CD8-positive, alpha-beta T cell (primary cell): ENCODE measurements at places on chromosomes 4 and X. TPM values are rescaled to one million over a fixed set of nuclear protein-coding genes. Genes with fewer than 3 reads are reported as not detected.
A peak's percentile ranks its signal among the peaks of the same experiment; 100 is the strongest.

The PAK3 gene
- total RNA-seq, result 0.49 TPM

DNA sequence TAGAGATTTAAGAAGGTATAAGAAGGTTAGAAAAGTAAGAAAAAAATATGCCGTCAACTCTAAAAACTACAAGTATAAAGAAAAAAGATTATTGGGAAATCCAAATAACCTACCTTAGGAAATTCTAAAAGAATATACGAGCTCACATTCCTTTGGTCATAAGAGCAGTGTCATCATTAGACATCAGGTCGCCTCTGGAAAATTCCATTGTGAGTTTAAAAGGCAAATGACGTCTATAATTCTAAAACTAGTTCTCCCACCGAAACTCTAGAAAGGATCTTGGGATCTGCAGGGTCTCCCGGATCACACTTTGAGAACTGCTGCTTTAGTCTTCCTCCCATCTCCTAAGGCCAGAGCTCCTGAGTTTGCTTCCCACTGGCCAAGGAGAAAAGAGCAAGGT lies 518 bp upstream of the SAT1 start:
- DNase-seq, result no peak

DNA sequence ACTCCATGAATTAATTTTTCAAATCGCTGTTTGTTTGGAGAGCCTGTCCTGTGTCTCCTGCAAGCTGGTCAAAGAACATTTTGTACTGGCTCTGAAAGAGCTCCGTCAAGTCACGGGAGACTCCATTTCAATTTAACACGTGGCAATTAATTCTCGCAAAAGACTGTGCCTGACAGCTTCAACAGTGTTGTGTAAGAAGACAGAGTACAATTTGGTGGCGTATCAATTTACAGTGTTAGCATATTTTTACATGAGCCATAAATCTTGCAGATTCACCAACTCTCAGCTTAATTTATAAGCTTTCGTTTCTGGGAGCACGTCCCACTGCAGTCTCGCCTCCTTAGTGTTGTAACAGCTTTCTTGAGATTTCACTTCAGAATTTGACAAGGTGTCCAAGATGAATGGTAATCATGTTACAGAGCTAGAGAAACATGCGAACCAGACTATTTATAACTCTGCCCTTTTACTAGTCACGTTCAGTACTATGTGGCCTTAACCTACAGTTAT lies 70.8 kb downstream of the RWDD4 start:
- no peak for DNase-seq

DNA sequence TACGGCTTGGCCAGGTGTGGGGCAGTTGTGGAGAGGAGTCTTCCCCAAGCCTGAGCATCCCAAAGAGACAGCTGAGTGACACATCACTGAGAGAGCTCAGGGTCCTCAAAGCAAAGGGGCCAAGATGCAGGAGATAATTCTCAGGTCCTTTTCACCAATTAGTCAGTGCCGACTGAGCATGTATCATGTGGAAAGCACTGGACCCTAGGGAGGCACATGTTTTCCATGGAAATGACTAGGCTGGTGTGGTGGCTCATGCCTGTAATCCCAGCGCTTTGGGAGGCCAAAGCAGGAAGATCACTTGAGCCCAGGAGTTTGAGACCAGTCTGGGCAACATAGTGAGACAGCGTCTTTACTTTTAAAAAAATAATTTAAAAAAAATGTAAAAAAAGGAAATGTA lies 67.3 kb upstream of the PRPS1 start:
- no peak for DNase-seq

GRCh38 chrX:81202456-81202819 lies 536 bp downstream of the SH3BGRL start:
- peak; percentile 15 for DNase-seq

The FAM9C gene
- total RNA-seq, result not detected

- DNase-seq, result no peak
Measured at GRCh38 chrX:29422034-29422433, 793.3 kb upstream of the MAGEB2 start.

- no peak for DNase-seq
Measured at GRCh38 chr4:87353592-87353991, 30.9 kb upstream of the HSD17B13 start.

The IQSEC2 gene
- 0.78 TPM for total RNA-seq

The ITIH6 gene
- not detected for total RNA-seq

GRCh38 chrX:3526731-3527130 lies 180.3 kb upstream of the MXRA5 start:
- no peak for DNase-seq
